ENCODE measurements at places on chromosomes 4 and X.
A peak's percentile ranks its signal among the peaks of the same experiment; 100 is the strongest.

DNA sequence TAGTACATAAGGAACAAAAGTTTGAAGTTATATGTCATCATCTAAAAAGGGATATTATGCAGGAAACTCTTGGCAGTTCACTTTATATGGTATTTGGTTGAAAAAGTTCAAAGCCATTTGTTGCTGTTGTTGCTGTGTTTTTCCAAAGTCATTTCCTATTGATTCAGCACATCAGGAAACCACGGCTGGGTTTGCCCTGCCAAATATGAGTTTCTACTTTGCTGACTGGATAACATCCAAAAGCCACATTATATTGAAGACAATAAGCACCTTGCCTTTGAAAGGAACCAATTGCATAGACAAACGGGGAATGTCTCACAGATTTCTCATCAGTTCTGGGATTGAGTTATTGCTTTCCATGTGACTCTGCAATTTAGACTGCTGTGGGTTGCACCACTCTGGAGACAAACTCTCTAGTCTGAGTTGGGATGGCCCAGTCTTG is 206.1 kb downstream of the SLC39A8 start:
- peaks cover 8% of the 10 kb centered on the region for H3K4me1 ChIP-seq
- H3K36me3 ChIP-seq: no peaks in the 10 kb centered on the region
- peak overlapping the region; percentile 14 for H3K27ac ChIP-seq
- no peak overlapping the region for H3K4me3 ChIP-seq
- DNase-seq: no peak
- no peaks in the 10 kb centered on the region for H3K27me3 ChIP-seq

- H3K4me1 ChIP-seq: peaks cover 17% of the 10 kb centered on the region
- H3K36me3 ChIP-seq: no peaks in the 10 kb centered on the region
- no peak overlapping the region for H3K4me3 ChIP-seq
- no peaks in the 10 kb centered on the region for H3K27me3 ChIP-seq
- DNase-seq: no peak
- H3K27ac ChIP-seq: no peak overlapping the region
These were observed 211.7 kb downstream of the ZNF674 start for GRCh38 chrX:46333550-46333949.

- no peak overlapping the region for H3K27ac ChIP-seq
- no peaks in the 10 kb centered on the region for H3K36me3 ChIP-seq
- peaks cover 2% of the 10 kb centered on the region for H3K27me3 ChIP-seq
- peak; percentile 10 for DNase-seq
These were observed 26.4 kb upstream of the TMPRSS11B start for GRCh38 chr4:68271851-68272357.

DNA sequence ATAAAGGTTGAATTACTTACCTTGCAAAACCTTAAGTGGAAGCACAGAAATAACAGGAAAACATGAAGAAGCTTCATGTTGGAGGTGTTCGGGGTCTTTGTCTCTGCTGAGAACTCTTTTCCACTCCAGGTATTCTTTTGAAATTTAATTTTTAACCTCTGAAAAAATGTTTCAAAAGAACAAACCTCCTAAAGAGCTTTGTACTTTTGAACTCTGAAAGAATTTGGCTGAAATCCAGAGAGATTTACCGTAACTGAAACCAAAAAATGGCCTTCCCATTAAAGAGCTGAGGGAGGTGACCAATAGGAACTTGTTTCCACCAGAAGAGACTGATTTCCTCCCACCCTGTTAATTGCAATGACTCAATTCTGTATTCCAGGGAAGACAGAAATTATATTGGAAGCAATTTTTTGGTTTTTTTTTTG is at the start of gene CFI:
Gene CFI, minus strand, starts transcription at position 105 of the 425 bp plus-strand sequence. Its CDS starts 28 bp downstream, at position 77.
- H3K27me3 ChIP-seq: no peaks in the 10 kb centered on the region
- no peak within 1 kb of the TSS for H3K27ac ChIP-seq
- DNase-seq: no peak
- H3K4me1 ChIP-seq: peaks cover 3% of the 10 kb centered on the region
- no peaks in the 10 kb centered on the region for H3K36me3 ChIP-seq
- H3K4me3 ChIP-seq: no peak within 1 kb of the TSS

DNA sequence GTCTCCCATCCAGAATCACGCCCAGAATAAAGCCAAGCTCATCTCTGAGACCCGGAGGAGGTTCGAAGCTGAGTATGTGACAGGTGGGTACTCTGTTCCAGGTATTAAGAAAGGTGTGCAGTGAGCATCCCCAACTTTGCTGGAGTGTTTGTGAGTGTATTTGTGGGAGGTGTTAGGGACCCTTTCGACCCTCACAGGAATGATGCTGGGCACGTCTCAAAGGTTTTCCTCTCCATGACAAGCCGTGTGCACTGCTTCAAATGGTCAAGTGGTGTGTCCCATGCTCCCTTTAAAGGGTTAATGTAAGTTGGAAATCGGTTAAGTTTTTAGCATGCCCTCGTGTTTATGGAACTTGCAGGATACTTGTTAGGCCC is 442 bp downstream of the MOSPD2 start:
- H3K27ac ChIP-seq: no peak overlapping the region
- DNase-seq: no peak
- no peaks in the 10 kb centered on the region for H3K4me1 ChIP-seq
- peak overlapping the region; percentile 85 for H3K4me3 ChIP-seq
- no peaks in the 10 kb centered on the region for H3K27me3 ChIP-seq

DNA sequence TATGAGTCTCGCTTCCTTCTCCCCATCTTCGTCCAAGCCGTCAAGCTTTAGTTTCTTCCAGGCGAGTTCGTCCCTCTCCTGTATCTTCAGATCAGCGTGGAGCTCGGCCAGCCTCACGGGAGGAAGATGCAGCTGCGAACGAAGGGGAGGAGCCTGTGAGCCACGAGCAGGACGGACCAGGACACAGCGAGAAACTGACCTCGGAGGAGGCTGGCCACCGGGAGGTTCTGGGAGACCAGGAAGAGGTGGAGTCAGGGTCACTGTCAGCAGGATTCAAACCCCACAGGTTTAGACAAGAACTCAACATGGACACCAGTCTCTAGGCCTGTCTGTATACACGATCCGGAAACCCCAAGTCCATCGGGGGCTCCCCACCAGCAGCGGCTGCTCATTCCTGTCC is 7.3 kb downstream of the LRPAP1 start:
- H3K27ac ChIP-seq: no peak overlapping the region
- peaks cover 9% of the 10 kb centered on the region for H3K4me1 ChIP-seq
- H3K4me3 ChIP-seq: no peak overlapping the region
- no peak for DNase-seq
- peaks cover 21% of the 10 kb centered on the region for H3K36me3 ChIP-seq

DNA sequence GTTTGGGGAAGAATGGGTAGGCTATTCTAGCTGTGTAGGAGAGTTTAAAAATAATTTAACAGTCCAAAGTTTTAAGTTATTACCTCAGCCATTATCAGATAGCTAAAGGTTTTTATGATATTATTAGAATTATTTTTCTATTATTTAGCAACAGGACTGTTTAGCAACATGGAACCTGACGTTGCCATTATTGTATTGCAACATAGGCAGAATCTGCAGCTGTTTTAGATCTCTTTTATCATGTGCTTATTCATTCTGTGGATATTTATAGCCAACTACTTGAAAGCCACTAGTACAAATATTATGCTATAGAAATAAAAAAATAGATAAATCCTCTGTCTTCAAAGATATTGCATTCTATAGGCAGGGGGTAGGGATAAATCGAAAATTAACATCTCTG is 382.0 kb upstream of the TRAM1L1 start:
- H3K4me3 ChIP-seq: no peak overlapping the region
- DNase-seq: no peak
- H3K36me3 ChIP-seq: no peaks in the 10 kb centered on the region

Measured in endothelial cell (in vitro differentiated cells).